Vagina (tissue), 2 donors: ENCODE measurements at places on chromosomes 4 and X.

DNA sequence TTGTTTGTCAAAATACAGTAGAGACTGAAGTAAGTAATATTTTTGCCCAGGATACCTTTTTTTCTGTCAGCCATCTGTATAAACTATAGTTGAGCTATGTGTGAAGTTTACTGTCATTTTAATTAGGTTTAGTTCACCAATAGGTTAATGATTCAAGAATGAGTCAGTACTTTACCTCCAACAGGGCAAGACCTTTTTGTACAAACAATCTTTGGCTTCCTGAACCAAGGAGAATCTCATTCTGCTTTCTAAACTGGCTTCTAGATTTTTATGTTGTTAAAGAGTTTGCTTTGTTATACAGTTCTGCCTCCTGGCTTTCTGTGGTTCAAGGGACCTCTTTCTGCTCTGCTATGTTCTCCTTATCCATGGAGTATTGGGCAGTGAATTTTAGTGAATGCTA is 412.0 kb upstream of the NR3C2 start:
- no peak for DNase-seq

DNA sequence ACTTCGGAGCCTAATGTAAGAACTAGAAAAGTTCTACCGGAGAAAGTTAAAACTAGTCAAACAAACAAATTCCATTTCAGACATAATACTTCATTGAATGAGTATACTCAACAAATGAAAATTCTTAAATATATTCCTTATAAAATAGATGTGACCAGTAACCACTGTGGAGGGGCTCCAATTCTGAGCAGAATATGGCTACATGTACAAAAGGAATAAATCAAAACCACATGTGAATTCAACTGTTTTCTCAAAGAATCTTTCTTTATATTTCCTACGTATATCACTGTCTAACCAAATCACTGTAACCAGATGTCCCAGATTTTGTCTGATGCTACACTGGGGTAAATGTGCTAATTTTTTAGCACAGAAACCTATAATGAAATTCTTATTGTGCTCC is 49.0 kb downstream of the HTN1 start:
- DNase-seq, result no peak

- no peak for DNase-seq
Observed at GRCh38 chr4:148214529-148215166, 227.6 kb downstream of the NR3C2 start.

DNA sequence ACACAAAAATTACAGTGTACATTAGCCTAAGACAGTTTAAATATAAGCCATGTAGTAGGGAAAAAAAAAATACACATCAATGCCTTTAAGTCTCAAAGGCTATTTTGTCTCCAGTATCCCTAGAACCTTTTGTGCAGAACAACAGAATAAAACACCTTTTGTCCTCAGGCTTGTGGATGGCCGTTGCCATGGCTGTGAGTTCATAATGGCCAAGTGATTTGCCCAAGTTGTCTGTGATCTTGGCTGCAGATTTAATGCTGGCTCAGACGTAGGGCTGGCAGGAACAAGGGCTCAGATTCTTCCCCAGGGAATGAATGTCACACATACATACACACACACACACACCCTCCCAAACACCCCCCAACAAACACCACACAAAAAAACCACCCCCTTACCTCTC is 25.3 kb downstream of the GPM6B start:
- no peak for DNase-seq

DNA sequence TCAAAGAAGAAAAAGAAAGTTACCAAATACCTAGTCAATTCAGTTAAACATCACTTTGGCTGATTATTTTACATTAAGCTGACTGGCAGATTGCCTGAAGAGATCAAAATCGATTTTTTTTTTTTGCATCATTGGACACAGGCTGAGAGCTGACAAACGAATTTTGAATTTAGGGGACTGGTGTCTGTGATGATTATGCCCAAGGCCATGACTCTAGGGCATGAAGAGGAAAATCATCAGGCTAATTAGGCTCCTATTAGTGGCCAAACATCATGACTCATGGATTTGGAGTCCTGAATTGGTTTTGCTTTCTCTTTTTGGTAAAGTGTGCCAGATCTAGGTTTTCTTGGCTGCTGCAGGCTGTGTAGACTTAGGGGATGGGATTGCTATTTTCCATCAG is 829.3 kb upstream of the LCORL start:
- no peak for DNase-seq

DNA sequence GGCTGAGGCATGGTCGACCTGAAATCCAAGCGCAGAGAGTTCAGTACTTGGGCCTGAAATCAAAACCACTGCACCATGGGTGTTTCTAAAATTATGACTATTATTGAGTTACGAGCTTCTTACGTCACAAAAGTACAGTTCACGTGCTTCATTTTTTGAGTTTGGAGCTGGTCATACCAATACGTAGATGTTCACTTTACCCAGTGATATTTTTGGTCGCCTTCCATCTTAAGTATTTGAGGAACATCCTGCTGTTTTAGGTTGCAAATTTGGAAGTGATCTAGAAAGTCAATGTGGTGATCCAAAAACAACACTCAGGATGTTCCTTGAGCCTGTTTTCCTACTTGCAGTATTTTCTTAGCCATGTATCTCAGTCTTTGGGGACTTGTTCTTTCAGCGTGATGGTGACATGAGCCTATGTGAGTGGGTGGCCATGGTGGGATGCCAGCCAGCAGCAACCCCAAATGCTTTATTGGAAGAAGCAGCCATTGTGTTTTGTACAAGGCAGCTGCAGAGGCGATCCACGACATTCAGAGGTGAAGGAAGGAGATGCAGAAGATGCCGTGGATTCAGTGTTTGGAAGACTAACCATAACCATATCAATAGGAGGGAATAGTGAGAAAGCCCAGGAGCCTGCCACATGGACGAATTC is 28.7 kb downstream of the LDB2 start:
- DNase-seq, result no peak

- DNase-seq, result no peak
Observed at GRCh38 chr4:41424522-41424921, 113.4 kb upstream of the LIMCH1 start.

DNA sequence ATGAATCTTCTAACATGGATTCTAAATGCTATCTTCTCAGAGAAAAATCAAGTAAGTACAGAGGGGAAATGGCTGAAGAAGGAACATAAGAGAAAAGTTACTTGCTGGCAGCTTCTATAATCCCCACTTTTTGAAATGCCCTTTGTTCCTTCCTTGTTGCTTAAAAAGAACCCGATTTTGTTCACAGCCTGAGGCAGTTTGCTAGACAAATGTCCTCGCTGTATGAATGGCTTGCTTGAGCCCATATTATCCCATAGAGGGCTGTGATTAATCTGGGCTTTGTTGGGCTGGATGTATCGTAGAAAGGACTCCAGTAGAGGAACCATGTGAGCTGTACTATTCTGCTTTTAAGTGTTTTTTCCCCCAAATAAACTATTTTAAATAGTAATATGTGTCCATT is 134.3 kb upstream of the FGF13 start:
- DNase-seq, result no peak

- no peak for DNase-seq
Observed at GRCh38 chrX:15173411-15173810, 96.5 kb downstream of the ASB9 start.

DNA sequence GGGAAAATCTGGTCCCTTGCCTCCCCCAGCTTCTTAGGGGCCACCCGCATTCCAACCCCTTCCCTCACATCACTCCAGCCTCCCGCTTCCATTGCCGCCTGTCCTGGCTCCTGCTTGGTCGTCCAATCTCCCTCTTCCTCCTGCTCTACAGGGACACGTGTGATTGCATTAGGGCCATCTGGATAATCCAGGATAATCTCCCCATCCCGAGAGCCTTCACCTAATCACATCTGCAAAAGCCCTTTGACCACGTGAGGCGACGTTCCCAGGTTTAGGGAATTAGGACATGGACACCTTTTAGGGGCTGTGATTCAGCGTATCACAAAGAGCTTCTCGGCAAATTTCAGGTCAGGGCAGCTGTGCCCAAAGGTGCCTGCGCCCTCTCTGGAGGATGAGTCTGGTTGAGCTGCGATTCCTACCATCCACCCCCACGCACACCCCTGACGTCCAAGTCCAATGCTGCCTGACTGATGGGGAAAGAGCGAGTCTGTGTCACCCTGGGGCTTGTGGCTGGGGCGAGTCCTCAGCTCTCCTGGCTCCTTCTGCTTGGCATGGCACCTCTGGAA is 104.6 kb downstream of the PSAPL1 start:
- DNase-seq, result no peak

DNA sequence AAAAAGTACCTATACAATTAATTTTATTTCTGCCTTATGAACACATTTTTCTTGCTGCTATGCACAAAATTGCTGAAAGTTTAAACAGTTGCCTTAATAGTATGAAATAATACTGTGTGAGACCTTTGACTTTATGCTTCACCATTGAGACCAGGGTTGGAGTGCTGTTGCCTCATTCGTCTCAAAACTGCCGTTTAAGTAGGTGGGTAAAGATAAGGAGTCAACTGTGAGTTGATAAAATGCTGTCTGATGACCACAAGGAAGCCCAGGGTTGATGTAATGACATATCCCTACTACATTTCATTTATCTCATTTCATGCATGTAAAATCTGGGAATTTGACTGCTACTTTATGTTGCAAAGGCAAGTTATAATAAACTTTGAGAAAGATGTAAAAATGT is 23.4 kb downstream of the STK26 start:
- no peak for DNase-seq

DNA sequence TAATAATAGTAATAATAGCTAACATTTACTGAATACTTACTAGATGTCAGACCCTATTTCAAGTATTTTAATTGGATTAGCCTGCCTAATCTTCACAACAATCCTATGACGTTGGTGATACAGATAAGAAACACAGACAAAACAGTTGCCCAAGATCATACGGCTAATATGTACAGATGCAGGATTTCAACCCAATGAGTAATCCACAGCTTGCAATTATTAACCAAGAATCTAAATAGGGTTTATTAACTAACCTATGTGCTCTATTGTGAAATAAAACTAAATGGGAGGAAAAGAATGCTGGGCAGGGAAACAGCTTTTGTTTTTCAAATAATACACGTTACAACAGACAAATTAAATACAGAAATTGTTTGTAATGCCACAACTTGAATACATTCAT is 23.4 kb downstream of the FBXO8 start:
- no peak for DNase-seq

DNA sequence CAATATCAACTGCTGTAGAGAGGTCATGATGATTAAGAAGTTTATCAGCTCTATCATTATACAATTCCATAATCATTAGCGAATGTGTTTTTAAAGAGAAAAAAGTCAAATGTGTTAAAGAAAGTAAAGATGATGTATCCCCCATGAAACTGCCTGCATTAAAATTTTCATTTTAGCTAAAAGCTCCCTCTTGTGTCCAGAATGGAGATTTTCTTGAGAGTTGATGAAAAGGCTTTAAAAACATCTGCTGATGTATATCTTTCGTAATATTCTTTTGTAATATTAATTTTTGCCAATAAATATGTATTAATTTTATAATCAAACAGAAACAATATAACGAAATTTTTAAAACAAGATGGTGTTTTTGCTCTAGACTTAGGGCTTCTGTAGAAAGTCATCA is 52.1 kb upstream of the LHFPL1 start:
- DNase-seq, result no peak

GRCh38 chr4:4942658-4943057 is 76.6 kb downstream of the CYTL1 start:
- DNase-seq, result peak; percentile 13

GRCh38 chr4:41989994-41990364 is 351 bp upstream of the SLC30A9 start:
- DNase-seq, result no peak

GRCh38 chrX:22192419-22193060 is 80.2 kb upstream of the CBLL2 start:
- DNase-seq, result no peak

- DNase-seq, result no peak
Observed at GRCh38 chr4:178784491-178784890, 1342.3 kb upstream of the AGA start.

GRCh38 chr4:149187726-149188125 is 627.9 kb downstream of the IQCM start:
- no peak for DNase-seq

- no peak for DNase-seq
Observed at GRCh38 chr4:162401021-162401420, 237.2 kb upstream of the FSTL5 start.

DNA sequence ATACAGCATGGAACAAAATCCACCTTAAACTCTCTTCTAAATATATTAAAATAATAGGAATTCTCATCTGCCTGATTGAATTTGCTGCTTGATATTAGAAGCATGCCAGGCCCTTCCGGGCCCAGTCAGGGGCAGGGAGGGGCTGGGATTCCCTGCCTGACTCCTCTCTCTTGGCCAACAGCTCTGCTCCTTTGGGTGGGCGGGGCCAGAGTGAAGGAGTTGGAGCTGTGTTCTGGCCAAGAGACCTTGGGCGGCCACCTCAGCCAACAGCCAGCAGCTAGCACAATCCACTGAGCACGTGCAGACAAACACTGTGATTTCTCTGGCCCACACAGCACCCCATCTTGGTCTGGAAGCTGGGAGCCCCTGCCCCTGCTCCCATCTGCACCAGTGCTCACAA is 140.3 kb downstream of the PJA1 start:
- peak; percentile 84 for DNase-seq

- DNase-seq, result no peak
Observed at GRCh38 chr4:184599492-184600135, 49.6 kb downstream of the CASP3 start.

- no peak for DNase-seq
Observed at GRCh38 chr4:121684561-121684960, 12.2 kb downstream of the ANXA5 start.

DNA sequence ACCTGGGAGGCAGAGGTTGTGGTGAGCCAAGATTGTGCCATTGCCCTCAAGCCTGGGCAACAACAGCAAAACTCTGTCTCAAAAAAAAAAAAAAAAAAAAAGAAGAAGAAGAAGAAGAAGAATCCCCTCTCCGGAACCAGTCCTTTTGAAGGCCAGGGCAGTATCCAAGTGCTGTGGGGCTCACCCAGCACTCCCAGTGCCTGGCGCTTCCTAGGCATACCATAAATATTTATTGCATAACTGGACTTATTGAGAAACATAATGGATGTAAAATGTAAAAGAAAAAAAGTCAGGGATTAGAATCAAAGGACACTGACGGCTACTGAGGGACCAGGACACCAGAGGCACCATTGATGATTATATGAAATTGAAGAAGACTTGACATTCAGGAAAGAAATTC is 162.1 kb upstream of the KIT start:
- no peak for DNase-seq

DNA sequence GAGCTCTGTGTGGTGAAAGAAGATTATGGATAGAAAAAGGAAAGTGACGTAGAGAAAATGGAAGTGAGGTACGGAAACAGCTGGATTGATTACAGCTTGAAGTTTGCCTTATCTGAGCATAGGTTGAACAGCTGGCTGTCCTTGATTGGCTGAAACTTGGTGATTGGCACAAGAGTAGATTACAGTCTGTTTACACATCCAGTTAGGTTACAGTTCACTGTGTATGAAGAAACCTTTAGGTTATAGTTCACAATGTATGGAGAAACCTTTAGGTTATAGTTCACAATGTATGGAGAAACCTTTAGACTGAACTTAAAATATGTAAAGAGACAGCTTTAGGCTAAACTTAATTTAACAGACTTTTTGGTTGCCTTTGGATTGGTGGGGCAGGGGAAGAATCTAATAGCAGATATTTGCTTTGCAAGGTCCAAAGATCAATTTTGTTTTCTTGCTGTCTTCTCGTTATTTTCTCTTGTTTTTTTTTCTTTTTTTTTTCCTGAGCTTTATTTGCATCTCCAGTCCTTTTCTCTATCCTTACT is 15.6 kb upstream of the ART3 start:
- no peak for DNase-seq

- no peak for DNase-seq
Observed at GRCh38 chrX:40550066-40550465, 30.7 kb upstream of the ATP6AP2 start.
